M059J (cell line): ENCODE measurements at places on chromosomes 3 and 15. TPM values are rescaled to one million over a fixed set of nuclear protein-coding genes. Genes with fewer than 3 reads are reported as not detected.

GRCh38 chr3:9946112-9947024 lies 5.8 kb downstream of the PRRT3 start:
- DNase-seq: peak; percentile 78

DNA sequence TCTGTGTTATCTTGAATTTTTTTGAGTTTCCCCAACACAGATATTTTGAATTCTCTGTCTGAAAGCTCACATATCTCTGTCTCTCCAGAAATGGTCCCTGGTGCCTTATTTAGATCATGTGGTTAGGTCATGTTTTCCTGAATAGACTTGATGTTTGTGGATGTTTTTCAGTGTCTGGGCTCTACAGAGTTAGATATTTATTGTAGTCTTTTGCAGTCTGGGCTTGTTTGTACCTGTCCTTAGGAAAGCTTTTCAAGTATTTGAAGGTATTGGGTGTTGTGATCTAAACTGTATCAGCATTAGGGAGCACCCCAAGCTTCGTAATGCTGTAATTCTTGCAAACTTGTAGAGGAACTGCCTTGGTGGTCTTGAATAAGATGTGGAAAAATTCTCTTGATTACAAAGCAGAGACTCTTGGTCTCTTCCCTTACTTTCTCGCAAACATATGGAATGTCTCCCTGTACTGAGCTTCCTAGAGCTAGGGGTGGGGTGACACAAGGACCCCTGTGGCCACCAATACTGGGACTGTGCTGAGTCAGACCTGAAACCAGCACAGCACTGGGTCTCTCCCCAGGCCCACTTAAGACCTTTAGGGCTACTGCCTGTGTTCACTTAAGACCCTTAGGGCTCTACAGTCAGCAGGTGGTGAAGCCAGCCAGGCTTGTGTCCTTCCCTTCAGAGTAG lies 26.5 kb downstream of the TM4SF18 start:
- DNase-seq: no peak

DNA sequence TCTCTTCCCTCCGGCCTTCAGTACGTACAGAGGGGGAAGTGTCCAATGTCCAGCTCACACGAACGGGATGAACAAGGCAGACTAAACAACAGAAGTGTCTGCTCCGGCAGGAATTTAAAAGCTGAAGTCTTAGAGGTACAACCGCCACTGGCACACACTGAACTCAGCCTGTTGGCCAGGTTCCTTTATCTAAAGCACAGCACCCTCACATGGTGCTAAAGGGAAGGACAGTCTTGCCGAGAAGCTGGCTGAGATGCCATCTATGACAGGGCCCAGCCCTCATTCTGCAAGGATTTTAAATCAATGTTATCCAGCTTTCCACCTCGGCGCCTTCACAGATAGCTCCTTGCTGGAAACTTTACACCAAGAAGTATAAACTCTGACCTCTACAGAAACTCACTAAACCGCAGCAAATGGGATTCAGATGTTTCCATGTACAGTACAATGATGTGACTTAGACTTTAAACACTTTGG lies 2.8 kb downstream of the ADAMTS17 start:
- DNase-seq: peak; percentile 52

GRCh38 chr3:75001330-75001729 lies 386.9 kb upstream of the CNTN3 start:
- no peak for DNase-seq

DNA sequence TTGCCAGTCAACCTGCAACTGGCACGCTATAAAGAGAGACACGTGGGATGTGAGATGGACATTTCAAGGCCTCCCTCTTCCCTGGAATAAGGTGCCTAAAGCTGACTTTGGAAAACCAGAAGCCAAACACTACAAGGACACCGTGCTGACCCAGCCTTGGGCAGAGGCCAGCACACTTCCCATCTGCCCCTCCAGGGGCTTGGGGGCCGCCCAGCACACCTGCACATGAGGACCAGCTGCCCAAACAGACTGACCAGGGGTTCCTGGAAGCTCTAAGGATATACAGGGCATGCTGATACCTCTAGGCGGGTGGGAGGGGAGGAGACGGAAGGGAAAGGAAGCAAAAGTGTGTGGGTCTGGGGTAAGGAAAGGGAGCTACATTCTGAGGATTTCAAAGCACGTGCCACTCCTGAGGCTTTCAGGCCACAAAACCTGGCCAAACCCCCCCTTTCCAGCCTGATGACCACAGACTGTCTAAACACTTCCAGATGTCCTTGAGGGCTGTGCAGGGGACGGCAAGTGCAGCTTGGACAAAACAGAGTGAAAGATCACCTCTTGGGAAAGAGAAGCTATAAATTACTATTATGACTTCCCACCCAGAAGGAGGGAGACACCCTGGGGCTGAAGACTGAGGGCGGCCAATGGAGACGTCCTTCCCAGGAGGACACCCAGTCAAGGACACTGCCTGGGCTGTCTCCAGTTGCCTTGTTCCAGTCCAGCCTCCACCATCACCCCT lies 57.9 kb downstream of the ADCY5 start:
- DNase-seq: no peak

CCK gene
- not detected in 2 replicates for total RNA-seq

PODXL2 gene
- total RNA-seq: 18.6 and 19.9 TPM in 2 replicates

CNTN4 gene
- not detected in 2 replicates for total RNA-seq
